ENCODE measurements at places on chromosomes 2 and 18. TPM values are rescaled to one million over a fixed set of nuclear protein-coding genes. Genes with fewer than 3 reads are reported as not detected.

COX7A2L gene
- total RNA-seq = 154 TPM

HNMT gene
- total RNA-seq = 1.3 TPM

OTOS gene
- not detected for total RNA-seq

UGT1A9 gene
- 4.9 TPM for total RNA-seq

DIS3L2 gene
- 13.6 TPM for total RNA-seq

RAX gene
- total RNA-seq = not detected

LIPT1 gene
- total RNA-seq = 4.1 TPM

CNGA3 gene
- total RNA-seq = not detected

RASGRP3 gene
- 1.1 TPM for total RNA-seq

IL36A gene
- total RNA-seq = not detected

DPP10 gene
- not detected for total RNA-seq

LHCGR gene
- total RNA-seq = not detected

CGREF1 gene
- total RNA-seq = 6.9 TPM

ARMC9 gene
- 16.7 TPM for total RNA-seq

CIDEA gene
- not detected for total RNA-seq

ABCB11 gene
- 0.02 TPM for total RNA-seq

ALMS1 gene
- total RNA-seq = 10.8 TPM

MRO gene
- 0.16 TPM for total RNA-seq

TOGARAM2 gene
- 0.09 TPM for total RNA-seq

PTPN4 gene
- total RNA-seq = 15.0 TPM

HOXD13 gene
- total RNA-seq = 0.15 TPM

CHAC2 gene
- 11.3 TPM for total RNA-seq

DAW1 gene
- total RNA-seq = 3.2 TPM

ATP9B gene
- 17.8 TPM for total RNA-seq

NT5DC4 gene
- not detected for total RNA-seq

GATA6 gene
- 1.7 TPM for total RNA-seq

METTL8 gene
- 24.9 TPM for total RNA-seq

TTC27 gene
- total RNA-seq = 24.6 TPM

CFAP65 gene
- total RNA-seq = 0.16 TPM

PARD3B gene
- 0.94 TPM for total RNA-seq

DPYSL5 gene
- total RNA-seq = 5.2 TPM

VSNL1 gene
- total RNA-seq = not detected

GREB1L gene
- 3.8 TPM for total RNA-seq

GCG gene
- total RNA-seq = not detected

TMEFF2 gene
- total RNA-seq = 0.40 TPM

MC5R gene
- total RNA-seq = not detected

GAREM1 gene
- 5.2 TPM for total RNA-seq

SIX3 gene
- total RNA-seq = 2.9 TPM

MORN2 gene
- total RNA-seq = 38.3 TPM

LYG2 gene
- 0.18 TPM for total RNA-seq

LINC00305 gene
- not detected for total RNA-seq

CCDC85A gene
- total RNA-seq = 0.32 TPM

GNAL gene
- 5.8 TPM for total RNA-seq

GAL3ST2 gene
- 0.25 TPM for total RNA-seq

ALPG gene
- total RNA-seq = 0.38 TPM

CAB39 gene
- total RNA-seq = 54.6 TPM

MARCO gene
- 0.05 TPM for total RNA-seq

VWC2L gene
- not detected for total RNA-seq

ODC1 gene
- 159 TPM for total RNA-seq

GKN2 gene
- total RNA-seq = 1.9 TPM

ANKRD23 gene
- 1.2 TPM for total RNA-seq

VRK2 gene
- total RNA-seq = 28.2 TPM

ITSN2 gene
- total RNA-seq = 21.5 TPM

CCDC102B gene
- 0.81 TPM for total RNA-seq

CCDC178 gene
- not detected for total RNA-seq

IL1F10 gene
- total RNA-seq = not detected

KCNE4 gene
- total RNA-seq = 0.64 TPM

KATNAL2 gene
- 1.7 TPM for total RNA-seq

RESP18 gene
- not detected for total RNA-seq
